ENCODE measurements at places on chromosomes 1 and 21.

GRCh38 chr1:226100436-226101391, 38.2 kb downstream of the H3-3A start:
- DNase-seq: no peak

DNA sequence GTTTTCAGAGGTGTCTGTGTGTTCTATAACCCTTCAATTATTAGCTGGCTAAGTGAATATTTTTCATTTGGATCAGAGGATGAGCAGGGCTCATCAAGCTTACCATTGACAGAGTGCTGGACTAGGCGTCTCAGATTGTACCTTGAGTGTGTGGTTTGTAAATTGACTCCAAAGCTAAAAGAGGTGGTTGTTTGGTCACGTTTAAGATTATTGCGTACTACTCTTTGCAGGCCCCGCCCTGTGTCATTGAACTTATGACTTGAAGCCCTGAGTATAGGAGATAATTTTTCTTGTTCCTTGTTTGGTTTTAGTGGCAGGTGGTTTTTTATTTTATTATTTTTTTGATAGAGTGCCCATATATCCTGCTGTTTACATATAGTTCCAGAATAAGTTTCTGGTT, 17.7 kb downstream of the MRPS6 start:
- peak; percentile 60 for DNase-seq

DNA sequence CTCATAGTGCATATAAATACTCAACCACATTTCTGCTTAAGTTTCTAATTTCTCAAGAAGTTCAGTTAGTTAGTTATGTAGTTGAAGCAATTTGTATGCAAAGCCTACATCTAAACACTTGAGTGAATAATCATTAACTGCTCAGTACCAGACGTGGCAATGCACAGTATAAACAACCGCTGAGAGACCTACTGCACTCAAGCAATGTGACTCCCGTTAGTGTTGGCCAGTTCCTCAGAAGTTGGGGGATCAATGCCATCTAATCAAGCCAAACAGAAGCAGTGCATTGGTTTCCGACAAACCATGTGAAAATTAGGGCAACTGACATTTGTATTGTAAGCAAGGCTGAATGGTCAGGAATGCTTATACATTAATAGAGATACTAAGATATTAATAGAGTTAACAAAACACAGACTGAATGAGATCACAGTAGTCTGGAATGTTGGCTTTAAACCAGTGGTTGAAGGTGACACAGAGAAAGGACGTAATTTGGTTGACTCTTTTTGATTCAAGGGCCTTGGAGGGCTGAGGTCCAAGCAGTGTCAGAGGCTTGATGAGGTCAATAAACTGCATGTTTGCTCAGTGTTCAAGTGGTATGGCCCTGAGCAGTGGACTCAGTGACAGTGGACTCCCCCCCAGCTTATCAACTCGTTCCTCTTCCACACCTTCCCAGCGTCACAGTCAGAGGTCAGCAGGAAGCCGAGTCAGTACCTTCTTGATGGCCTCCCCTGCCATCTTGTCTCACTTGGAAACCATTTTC, 255.5 kb downstream of the CTH start:
- DNase-seq: no peak

DNA sequence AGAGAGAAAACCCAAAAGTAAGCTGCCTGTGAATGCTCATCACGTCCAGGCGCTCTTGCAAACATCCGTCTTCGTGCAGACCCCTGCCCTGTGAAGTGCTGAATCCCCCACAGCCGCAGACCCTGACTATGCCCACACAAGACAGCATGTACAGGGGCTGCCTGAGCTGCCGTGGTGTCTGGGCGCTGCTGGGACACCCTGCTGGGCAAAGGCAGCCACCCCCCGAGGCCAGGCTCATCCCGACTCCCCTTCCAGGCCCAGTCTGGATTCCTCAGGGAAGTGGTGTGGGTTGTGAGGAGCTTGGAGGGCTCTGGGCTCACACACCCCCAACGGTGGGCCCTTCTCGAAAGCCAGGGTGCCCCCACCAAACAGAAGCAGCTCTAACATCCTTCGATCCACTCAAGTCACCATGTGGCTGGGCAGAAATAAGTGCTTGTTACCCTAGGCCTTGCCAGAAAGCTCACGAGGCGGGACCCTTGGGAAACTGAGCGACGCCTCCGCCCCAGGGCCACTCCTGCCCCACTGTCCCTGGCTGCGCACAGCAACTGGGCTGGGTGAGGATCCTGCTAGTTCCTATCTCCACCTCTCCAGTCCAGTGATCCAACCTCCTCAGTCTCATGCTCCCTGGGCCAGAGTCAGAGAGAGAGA, 4.8 kb upstream of the WNT9A start:
- no peak for DNase-seq

DNA sequence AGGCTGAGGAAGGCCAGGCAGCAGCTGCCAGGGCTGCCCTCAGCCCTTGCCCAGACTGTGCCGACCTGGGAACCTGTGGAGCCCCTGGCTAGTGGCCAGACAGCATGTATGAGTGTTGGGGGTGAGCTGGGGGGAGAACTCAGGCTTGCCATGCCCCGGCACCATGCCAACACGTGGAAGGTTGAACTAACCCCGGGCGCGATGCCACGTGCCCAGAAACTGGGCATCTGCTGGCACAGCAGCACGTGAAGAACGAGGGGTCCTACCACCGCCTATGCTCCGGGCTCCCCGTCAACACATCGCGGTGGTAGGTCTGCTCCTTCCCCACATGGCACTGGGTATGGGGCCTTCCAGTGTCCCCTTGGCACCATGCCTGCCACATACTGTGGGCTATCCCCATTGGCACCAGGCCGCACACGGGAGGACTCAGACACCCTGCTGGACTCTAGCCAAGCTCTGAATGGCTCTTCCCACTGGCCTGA, 68.7 kb downstream of the CASZ1 start:
- DNase-seq: peak; percentile 90

DNA sequence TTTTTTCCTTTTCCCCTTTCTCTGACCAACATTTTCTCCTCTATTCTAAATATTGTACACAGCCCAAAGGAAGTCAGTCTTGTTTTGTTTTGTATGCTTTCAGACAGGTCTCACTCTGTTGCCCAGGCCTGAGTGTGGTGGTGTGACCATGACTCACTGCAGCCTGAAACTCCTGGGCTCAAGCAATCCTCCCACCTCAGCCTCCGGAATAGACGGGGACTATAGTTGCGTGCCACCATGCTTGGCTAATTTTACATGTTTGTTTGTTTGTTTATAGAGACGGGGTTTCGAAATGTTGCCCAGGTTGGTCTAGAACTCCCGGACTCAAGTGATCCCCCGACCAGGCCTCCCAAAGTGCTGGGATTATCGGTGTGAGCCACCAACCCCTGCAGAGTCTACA, 72.8 kb downstream of the NRIP1 start:
- DNase-seq: no peak

Measured in NCI-H2029 (cell line).